Frontal cortex (tissue), 4 donors: ENCODE measurements at places on chromosomes 1 and 21. TPM values are rescaled to one million over a fixed set of nuclear protein-coding genes. Genes with fewer than 3 reads are reported as not detected.

Gene PSMA5
- total RNA-seq: 35.1 TPM

Gene SFN
- total RNA-seq: under 0.01 TPM

Gene RGS21
- total RNA-seq: under 0.01 TPM

Gene CCDC190
- not detected for total RNA-seq

Gene POGK
- total RNA-seq: 62.4 TPM

Gene MIA3
- 46.5 TPM for total RNA-seq

Gene KIF14
- total RNA-seq: 2.4 TPM

Gene F5
- total RNA-seq: not detected

Gene COL6A2
- total RNA-seq: 15.5 TPM

Gene CPLANE2
- 16.7 TPM for total RNA-seq

Gene COL24A1
- 1.6 TPM for total RNA-seq

Gene IFT25
- total RNA-seq: 19.2 TPM

Gene DNAJC6
- 120 TPM for total RNA-seq

Gene ZNF648
- under 0.01 TPM for total RNA-seq

Gene CD48
- 0.82 TPM for total RNA-seq

Gene FMOD
- 1.6 TPM for total RNA-seq

Gene GRIK3
- total RNA-seq: 30.2 TPM

Gene PRDM16
- total RNA-seq: 1.6 TPM

Gene C1orf226
- total RNA-seq: 0.82 TPM

Gene RBP7
- not detected for total RNA-seq

Gene SRM
- 18.3 TPM for total RNA-seq

Gene PEAR1
- 0.41 TPM for total RNA-seq

Gene HEYL
- total RNA-seq: 0.41 TPM

Gene SPRR2E
- total RNA-seq: not detected
